ENCODE measurements at places on chromosomes 13 and 19. TPM values are rescaled to one million over a fixed set of nuclear protein-coding genes. Genes with fewer than 3 reads are reported as not detected.

- DNase-seq: no peak
Measured at GRCh38 chr19:1799695-1800342, 12.3 kb downstream of the ATP8B3 start.

DNA sequence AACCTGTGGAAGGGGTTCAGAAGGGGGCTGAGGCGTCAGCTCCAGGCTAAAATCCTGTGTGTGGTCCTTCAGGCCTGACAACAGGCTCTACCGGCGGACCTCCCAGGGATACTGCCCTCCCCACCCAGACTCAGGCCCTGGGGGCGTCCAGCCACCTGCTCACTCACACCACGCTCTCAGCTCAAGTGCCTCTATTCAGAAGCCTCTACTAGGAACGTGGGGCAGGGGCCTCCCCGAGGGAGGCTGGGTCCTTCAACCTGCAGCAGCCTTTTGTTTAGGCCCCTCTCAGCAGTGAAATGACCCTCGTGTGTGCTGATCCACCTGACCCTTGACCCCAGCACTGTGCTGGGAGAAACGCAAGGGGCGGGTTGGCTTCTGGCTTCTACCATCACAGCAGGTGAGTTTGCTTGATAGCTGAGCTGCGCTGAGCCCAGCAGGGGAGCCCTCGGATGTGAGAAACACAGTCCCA is 10.6 kb downstream of the PLPP2 start:
- no peak for DNase-seq

FFAR3 gene
- not detected for total RNA-seq

GRCh38 chr19:7480970-7481255 is 7.9 kb downstream of the PEX11G start:
- DNase-seq: no peak

MCEMP1 gene
- not detected for total RNA-seq

LGI4 gene
- total RNA-seq: not detected

FGF14 gene
- 17.9 TPM for total RNA-seq

- DNase-seq: no peak
Measured at GRCh38 chr13:29161676-29162075, 341.5 kb downstream of the MTUS2 start.

KCNJ14 gene
- total RNA-seq: 0.64 TPM

- DNase-seq: no peak
Measured at GRCh38 chr13:22114630-22115311, 443.9 kb downstream of the FGF9 start.

DNA sequence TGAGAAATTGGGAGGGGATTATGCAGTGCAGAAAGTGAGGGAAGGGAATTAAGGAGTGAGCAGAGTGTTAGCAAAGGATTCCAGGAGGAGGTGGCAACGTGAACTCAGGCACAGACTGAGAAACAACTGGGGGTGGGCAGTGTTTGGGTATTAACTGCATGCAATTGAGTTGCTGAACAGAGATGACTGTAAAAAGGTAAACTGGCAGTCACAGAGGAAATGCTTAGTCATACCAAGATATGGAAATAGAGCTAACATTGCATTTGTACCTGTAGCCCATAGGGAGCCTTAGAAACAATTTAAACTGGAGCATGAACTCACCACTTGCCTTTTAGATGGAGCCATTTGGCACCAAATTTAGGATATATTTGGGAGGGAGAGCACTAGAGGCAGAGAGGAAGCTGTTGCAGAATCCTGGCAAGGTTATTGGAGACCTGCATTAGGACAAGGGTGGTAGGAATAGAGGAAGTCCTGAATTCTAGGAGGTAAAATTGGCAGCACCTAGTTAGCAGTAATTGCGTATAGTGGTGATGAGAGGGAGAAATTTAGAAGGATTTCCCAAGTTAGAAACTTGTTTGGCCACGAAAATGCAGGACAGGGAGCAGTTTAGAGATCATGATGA is 100.6 kb upstream of the FRY start:
- no peak for DNase-seq

GIPC3 gene
- total RNA-seq: 0.45 TPM

NRTN gene
- total RNA-seq: 4.8 TPM

DNA sequence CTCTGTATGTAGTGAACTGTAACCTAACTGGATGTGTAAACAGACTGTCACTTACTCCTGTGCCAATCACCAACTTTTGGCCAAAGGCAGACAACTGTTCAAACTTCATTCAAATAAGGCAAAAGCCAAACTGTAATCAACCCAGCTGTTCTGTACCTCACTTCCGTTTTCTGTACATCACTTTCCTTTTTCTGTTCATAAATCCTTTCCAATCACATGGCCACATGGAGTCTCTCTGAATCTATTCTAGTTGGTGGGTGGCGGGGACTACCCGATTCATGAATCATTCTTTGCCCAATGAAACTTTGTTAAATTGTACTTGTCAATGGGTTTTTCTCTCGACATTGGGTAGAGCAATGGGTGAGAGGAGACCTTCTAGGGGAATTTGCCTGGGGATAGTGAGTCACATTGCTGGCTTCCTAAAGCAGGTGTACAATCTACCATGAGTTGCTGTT is 178.3 kb upstream of the RFC3 start:
- no peak for DNase-seq

GRCh38 chr13:67554746-67555452 is 324.8 kb upstream of the PCDH9 start:
- DNase-seq: no peak

- DNase-seq: no peak
Measured at GRCh38 chr19:3056417-3057088, 5.7 kb downstream of the TLE5 start.

GRCh38 chr19:39927524-39928356 is 6.7 kb downstream of the FCGBP start:
- DNase-seq: no peak

DNA sequence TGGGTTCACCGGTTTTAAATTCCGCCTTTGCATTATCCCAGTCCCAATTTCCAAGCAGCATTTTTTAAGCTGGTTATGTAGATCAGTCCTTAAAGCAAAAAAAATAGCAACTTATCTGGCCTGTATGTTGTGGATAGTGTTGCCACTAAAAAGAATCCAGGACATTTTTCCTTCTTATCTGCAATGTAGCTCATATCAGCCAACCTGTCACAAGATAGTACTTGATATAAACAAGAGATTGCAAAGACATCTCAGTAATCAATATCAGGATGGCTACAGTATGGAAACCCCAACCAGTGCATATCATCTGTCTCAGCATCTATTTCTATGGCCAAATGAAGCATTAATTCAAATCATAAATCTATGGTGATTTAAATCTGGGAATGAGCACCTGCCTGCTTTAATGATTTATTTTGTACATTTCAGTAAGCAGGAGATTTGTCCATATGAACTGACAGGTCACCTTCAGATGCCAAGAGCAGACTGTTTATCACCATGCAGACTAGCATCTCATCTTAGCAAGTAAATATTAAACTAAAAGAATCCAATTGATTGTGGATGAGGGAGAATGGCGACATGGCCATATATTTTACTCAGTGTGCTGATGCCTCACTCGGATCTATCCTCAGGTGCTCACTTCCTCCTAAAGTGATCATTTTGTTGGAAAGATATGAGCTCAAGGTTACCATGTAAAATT is 240.4 kb downstream of the DACH1 start:
- no peak for DNase-seq

DNA sequence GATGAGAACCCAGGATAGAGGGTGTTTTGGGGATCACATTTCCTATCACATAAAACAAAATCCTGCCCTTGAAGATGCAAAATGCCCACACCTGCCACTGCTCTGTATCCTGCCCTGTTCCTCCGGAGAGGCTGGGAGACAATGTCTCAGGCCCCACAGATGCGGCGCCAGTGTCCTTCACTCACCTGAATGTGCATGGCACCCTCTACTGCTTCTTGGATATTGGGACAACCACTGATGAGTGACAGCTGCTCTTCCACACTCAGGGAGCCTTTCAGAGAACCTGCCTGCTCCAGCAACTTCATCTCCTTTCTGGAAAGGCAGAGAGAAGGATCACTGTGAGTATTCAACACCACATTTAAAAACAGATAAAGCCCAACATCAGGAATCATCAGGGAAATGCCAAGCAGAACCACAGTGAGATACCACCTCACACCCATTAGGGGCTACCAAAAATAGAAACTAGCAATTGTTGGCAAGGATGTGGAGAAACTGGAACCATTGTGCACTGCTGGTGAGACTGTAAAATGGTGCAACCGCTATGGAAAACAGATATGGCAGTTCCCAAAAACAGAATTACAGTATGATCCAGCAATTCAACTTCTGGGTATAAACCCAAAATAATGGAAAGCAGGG is 36.4 kb downstream of the CRYL1 start:
- peak; percentile 26 for DNase-seq

GRCh38 chr19:19711934-19712828 is 20.7 kb downstream of the ZNF14 start:
- DNase-seq: no peak

KIRREL2 gene
- 2.4 TPM for total RNA-seq

DNA sequence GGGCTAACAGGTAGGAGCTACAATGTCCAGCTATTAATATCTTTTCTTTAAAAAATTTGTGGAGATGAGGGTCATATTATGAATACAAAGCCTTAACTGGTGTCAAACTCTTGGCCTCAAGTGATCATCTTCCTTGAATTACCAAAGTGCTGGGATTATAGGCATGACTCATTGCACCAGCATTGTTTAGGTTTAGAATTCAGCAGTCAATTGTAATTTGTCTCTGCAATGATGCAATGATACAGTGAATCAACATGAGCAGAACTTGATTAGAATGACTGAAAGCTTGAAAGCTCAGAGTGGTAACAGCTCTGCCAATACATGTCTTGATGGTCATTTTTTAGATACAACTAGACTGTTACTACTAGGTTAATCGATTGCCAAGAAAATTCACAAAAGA is 752.8 kb upstream of the MIR17HG start:
- DNase-seq: no peak

- DNase-seq: no peak
Measured at GRCh38 chr19:45852983-45853382, 10.0 kb downstream of the SYMPK start.

GRCh38 chr13:99778500-99778899 is 193.1 kb downstream of the ZIC5 start:
- DNase-seq: no peak

GRCh38 chr13:44698066-44698465 is 121.9 kb upstream of the TSC22D1 start:
- DNase-seq: no peak

- no peak for DNase-seq
Measured at GRCh38 chr19:16146112-16146511, 2.6 kb downstream of the HSH2D start.

TNFAIP8L1 gene
- 2.8 TPM for total RNA-seq

DNA sequence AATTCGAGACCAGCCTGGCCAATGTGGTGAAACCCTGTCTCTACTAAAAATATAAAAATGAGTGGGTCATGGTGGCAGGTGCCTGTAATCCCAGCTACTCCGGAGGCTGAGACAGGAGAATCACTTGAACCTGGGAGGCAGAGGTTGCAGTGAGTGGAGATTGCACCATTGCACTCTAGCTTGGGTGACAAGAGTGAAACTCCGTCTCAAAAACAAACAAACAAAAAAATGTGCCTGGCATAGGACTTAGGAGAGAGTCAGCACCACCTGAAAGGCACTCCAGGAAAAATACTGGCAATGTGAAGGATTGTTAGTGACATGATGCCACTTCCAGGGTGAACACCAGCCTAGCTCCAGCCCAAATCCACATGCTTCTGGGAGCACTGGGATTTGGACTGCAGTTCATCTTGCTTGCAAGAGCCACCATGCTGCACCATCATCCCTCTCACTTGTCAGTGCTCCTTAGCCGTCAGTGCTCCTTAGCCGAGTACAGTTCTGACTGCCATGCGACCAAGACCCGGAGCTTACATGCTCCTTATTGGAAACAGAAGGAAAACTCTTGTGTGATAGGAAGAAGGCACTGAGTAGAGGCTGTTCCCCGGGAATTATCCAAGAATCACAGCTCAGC is 145.1 kb upstream of the RNF113B start:
- no peak for DNase-seq

- DNase-seq: peak; percentile 9
Measured at GRCh38 chr13:31986676-31987470, 44.7 kb upstream of the FRY start.

PCDH17 gene
- total RNA-seq: 0.40 TPM

GRCh38 chr13:32976056-32976805 is 40.0 kb upstream of the KL start:
- DNase-seq: no peak

CACNA1A gene
- not detected for total RNA-seq

DNA sequence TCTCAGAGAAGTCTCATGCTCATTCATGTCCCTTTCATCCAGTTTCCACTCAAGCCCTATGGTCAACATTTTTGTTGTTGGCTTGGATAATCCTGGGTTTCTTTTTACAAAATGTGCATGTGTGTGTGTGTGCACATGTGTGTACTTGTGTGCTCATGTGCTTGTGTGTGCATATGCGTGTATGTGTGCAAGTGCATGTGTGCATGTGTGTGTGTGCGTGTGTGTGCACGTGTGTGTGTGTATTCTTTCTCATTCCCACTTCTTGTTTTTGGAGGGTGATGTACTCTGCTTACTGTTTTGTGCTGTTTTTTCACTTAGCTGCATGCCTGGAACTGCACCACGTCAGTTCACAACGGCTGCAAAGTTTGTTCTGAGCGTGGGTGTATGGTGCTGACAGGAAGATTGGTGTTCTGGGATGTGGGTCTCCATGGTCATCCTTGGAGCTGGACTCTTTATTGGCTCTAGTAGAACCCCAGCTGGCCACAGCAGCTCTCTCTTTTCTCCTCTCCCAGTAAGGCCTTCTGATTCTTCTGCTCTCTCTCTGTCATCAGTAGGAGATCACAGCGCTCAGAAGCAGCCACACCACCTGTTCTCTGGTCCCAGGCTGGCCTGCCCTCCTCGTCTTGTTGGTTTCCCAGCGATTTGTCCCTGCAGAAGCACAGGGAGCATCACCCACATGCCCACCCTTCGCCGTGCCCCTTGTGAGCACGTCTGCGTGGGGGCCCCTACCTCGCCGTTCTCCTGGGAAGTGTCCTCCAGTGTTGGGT is 60.8 kb downstream of the SOX1 start:
- no peak for DNase-seq

ZNF738 gene
- total RNA-seq: 2.4 TPM

GRCh38 chr13:30466841-30467252 is 1.1 kb upstream of the HMGB1 start:
- peak; percentile 53 for DNase-seq

Data from SK-MEL-5 (cell line).